ENCODE measurements at places on chromosomes 7 and 10. TPM values are rescaled to one million over a fixed set of nuclear protein-coding genes. Genes with fewer than 3 reads are reported as not detected.

- DNase-seq, result no peak
Measured at GRCh38 chr10:101061624-101062231, at the start of gene KAZALD1. Gene KAZALD1 (plus strand): TSS chr10:101061989. CDS start chr10:101062593, 604 bp downstream.

- DNase-seq, result no peak
Measured at GRCh38 chr10:15341502-15342128, 29.5 kb downstream of the FAM171A1 start.

DNA sequence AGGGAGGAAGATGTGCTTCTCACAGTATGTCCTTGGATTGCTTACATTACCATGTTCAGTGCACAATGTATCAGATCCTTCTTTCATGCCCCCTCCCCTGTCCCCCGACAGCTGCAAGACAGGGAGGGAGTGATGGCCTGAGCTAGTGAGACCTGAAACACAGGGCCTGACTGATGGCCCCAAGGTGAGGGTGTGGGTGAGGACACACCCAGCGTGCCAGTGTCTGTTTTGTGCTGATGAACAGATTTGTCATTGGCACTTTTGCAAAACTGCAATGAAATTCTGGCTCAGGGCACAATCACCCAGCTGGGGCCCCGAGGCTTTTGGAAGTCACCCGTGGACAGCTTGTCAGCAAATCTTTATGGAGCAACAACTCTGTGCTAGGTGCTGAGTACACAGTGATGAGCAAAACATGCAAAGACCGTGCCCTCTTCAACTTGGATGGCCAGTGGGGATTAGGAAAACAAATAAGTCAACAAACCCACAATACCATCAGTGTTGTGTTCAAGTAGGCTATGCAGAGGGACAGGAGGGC lies 59.4 kb upstream of the EMX2 start:
- no peak for DNase-seq

GRCh38 chr10:113554214-113554613 lies 1.4 kb downstream of the HABP2 start:
- no peak for DNase-seq

GRCh38 chr10:5449823-5450222 lies 37.5 kb downstream of the NET1 start:
- no peak for DNase-seq

- DNase-seq, result no peak
Measured at GRCh38 chr7:5626498-5626897, 155.0 kb downstream of the RNF216 start.

GRCh38 chr7:39515534-39516228 lies 50.5 kb upstream of the YAE1 start:
- DNase-seq, result no peak

GRCh38 chr10:126842356-126842755 lies 62.9 kb upstream of the DOCK1 start:
- DNase-seq, result no peak

DNA sequence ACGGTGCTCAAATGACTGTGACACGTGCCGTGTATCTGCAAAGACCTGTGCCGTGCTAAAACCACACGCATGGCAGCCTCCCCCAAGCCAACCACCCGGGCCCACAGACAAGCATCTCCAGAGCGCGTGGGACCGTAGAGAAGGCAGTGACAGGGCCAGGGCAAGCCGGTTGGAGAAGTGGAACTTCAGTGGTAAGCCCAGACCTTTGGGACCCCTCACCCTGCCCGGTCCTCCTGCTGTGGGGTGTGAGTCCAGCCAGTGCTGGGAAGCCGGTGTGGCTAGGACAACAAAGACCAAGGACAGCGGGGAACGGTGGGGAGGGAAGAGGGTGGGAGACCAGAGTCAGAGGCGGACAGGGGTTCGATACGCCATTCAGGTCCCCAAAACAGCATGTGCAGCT lies 476.2 kb downstream of the DNAJB6 start:
- DNase-seq, result no peak

- no peak for DNase-seq
Measured at GRCh38 chr10:52454491-52454890, 140.4 kb downstream of the DKK1 start.

- no peak for DNase-seq
Measured at GRCh38 chr10:74151879-74152722, 1.1 kb downstream of the ADK start.

DNA sequence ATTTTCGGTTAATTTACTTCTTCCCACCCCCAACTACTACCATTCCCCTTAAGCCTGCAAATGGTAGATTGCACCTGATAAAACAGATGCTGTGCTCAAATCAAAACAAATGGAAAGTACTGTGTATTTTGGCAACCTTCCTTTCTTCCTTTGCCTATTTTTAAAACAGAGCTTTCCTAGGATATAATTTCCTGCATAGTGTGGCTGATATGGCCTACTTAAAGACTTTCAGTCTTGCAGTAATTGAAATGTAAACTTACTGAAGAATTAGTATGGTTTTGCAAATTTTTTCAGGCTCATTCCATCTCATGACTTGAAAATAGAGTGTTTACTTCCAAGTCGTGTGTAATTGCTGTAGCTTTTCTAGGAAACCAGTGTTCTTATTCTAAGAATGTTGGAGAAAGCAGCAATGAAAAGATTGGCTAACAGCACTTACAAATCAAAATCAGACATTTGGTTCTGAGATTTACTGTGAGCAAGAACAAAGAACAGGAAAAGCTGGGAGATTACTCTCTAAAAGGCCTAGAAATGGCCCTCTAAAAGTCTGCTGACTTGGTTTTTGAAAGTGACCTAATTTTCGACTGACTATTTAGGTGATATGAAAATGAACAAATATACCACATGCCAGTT lies 52.0 kb downstream of the REEP3 start:
- no peak for DNase-seq

GRCh38 chr7:101940830-101941229 lies 123.4 kb downstream of the CUX1 start:
- peak; percentile 64 for DNase-seq

GRCh38 chr10:125101049-125101448 lies 59.3 kb downstream of the CTBP2 start:
- no peak for DNase-seq

GRCh38 chr7:112089551-112089950 lies 116.6 kb downstream of the DOCK4 start:
- DNase-seq, result no peak

DNA sequence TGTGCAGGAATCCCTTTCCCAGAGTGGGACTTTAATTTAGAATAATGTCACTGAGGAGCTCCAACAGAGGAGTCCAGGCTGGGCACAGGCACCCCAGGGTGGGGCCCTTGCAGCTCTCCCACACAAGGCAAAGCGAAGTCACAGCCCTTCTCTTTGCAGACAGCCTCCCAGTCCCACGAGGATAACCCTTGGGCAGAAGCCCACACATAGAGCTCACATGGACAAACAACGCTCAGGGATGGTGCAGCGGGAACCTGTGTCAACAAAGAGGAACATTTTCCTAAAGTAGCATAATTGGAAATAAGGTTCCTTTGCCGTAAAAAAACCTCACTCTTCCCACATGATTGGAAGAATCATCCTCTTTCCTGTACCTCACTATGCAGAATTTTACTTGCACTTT lies 29.3 kb upstream of the GGCT start:
- DNase-seq, result no peak

GRCh38 chr7:93964813-93965212 lies 39.3 kb downstream of the BET1 start:
- DNase-seq, result no peak

- peak; percentile 62 for DNase-seq
Measured at GRCh38 chr10:27745732-27746396, at the start of gene MKX. Gene MKX (minus strand): TSS chr10:27745819. CDS start chr10:27743415, 2,404 bp downstream.

DNA sequence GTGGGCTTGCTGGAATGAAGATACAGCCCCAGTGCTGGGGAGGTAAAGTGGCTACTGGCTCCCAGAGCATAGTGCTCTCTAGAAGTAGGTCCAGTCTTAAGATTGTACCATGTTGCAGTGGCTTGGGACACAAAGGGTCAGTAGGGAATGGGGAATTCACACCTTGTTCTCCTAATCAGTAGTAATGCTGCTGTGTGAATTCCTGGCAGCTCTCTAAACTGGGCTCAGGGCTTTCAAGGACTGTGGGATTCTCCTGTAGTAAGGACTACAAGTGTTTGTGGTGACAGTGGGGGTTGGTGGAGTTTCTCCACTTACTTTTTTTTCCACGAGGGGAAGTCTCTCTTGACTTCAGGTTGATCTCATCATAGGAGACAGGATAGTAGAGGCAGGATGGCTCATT lies 226.2 kb upstream of the TEX47 start:
- DNase-seq, result no peak

DNA sequence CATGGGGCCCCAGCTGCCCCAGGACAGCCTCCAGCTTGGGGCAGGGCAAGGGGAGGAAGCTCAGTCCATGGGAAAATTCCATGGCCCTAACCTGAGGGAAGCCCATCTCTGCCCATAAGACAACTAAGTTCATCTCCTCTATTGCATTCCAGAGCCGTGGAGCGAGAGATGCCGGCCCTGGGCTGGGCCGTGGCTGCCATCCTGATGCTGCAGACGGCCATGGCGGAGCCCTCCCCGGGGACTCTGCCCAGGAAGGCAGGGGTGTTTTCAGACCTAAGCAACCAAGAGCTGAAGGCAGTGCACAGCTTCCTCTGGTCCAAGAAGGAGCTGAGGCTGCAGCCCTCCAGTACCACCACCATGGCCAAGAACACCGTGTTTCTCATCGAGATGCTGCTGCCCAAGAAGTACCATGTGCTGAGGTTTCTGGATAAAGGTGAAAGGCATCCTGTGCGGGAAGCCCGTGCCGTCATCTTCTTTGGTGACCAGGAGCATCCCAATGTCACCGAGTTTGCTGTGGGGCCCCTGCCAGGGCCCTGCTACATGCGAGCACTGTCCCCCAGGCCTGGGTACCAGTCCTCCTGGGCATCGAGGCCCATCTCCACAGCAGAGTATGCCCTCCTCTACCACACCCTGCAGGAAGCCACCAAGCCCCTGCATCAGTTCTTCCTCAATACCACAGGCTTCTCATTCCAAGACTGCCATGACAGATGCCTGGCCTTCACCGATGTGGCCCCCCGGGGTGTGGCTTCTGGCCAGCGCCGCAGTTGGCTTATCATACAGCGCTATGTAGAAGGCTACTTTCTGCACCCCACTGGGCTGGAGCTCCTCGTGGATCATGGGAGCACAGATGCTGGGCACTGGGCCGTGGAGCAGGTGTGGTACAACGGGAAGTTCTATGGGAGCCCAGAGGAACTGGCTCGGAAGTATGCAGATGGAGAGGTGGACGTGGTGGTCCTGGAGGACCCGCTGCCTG lies 4.3 kb downstream of the AOC1 start:
- no peak for DNase-seq

DNA sequence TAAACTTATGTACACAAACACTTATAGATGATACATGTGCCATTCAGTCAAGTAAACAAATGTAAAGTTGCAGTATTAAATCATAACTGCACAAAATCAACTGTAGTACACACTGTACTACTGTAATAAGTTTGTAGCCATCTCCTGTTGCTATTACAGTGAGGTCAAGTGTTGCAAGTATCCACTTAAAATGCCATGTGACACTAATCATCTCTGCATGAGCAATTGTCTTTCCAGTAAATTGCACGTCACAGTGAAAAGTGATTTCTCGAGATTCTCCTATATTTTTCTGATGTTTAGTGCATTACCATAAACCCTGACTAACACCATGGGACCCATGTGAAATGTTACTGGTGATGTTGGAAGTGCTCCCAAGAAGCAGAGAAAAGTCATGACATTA lies 293.3 kb upstream of the SP4 start:
- no peak for DNase-seq

DNA sequence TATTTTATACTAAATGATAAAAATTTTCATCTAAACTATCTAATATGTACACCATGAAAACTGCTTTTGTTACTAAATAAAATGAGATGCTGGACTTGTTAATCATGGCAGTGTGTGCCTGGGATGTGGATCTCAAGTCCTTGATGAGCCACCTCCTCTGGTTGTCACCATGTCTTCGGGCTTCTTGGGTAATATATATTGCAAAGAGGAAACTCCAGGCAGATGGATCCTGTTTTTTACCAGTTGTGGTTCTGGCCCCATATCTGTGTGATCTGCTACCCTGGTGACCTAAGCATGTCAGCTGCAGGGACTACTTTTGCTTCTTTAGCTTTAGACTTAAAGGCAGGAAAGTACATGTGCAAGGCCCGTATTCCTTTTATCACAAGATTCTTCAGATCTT lies 46.2 kb downstream of the TMEM60 start:
- DNase-seq, result no peak

- no peak for DNase-seq
Measured at GRCh38 chr7:127194571-127194970, 58.2 kb downstream of the GRM8 start.

- DNase-seq, result no peak
Measured at GRCh38 chr7:55343002-55343781, 21.9 kb upstream of the LANCL2 start.

DNA sequence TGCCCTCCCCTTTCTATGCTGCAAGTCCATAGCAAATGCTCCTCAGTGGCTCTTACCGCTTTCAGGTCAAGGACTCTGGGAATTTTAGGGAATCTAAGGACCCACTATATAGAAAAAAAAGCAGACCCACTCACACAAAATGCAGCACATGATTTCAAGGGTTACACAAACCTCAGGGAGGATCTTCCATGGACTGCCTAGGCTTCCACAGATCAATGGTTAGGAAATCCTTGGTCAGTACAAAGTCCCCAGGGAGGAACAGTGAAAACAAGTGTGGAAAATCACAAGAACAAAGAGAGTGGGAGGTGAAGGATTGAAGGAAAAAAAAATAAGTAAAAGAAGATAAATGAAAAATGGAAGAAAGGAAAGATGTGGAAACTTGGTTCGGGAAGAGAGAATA lies 188.4 kb downstream of the AHR start:
- no peak for DNase-seq

GRCh38 chr7:101782896-101783295 lies 34.5 kb upstream of the CUX1 start:
- no peak for DNase-seq

- no peak for DNase-seq
Measured at GRCh38 chr10:36943544-36943943, 181.9 kb upstream of the ANKRD30A start.

GRCh38 chr10:32957341-32958084 lies 517 bp downstream of the ITGB1 start:
- DNase-seq, result peak; percentile 68

Gene CFAP46
- total RNA-seq, result 0.78 TPM

Gene GSAP
- 8.0 TPM for total RNA-seq

Gene CPXM2
- 56.1 TPM for total RNA-seq

Gene ANAPC16
- total RNA-seq, result 72.1 TPM

Gene SPDYE2B
- total RNA-seq, result not detected

Gene RNF32
- 3.5 TPM for total RNA-seq

Gene OR2A42
- 0.32 TPM for total RNA-seq

Gene MRLN
- not detected for total RNA-seq

Gene TMEM270
- not detected for total RNA-seq

Gene CYP3A7
- 0.82 TPM for total RNA-seq

Gene RAPGEF5
- total RNA-seq, result 34.7 TPM

Data from mucosa of descending colon (tissue), 3 donors.